IMR-90 (cell line): ENCODE measurements at places on chromosomes 11 and 22.

- peak; percentile 87 for DNase-seq
Measured at GRCh38 chr11:123253911-123254310, 58.9 kb upstream of the CLMP start.

DNA sequence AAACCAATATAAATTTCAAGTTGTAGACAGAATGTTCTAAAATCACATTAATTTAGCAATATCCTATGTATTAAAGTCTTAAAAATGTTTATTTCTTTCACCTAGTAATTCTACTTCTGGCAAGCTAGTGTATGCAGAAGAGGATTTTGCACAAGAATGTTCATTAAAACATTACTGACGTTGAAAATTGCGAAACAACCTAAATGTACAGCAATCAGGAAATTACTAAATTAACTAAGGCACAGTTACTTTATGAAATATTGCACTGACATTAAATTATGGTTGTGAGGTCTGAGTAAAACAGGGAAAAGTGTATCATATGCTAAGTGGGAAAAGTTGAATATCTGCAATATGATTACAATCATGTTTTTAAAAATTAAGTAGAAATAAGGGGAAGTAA is 4.1 kb downstream of the SLC36A4 start:
- DNase-seq = no peak

- no peak for DNase-seq
Measured at GRCh38 chr11:45756384-45757010, 48.5 kb upstream of the SLC35C1 start.

DNA sequence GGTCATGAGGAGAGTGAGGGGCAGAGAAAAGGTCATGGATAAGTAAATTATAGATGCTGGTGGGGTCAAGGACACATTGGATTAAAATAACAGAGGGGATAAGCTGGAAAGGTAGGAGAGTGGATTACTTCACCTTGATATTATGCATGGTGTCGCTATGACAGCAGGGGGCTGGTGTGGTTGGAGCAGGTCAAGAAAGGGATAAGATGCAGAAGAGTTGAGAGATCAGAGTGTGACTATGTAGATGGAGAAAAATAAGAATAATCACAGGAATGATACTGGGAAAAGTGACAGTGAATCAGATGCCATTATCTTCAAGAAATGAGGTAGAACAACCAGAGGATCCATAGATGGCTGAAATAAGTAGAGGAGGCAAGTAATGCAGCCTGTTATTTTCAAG is 29.4 kb upstream of the AMOTL1 start:
- no peak for DNase-seq

GRCh38 chr22:21894799-21895198 is 27.4 kb upstream of the MAPK1 start:
- no peak for DNase-seq

- DNase-seq = no peak
Measured at GRCh38 chr11:121117788-121118187, 16.7 kb downstream of the TECTA start.

DNA sequence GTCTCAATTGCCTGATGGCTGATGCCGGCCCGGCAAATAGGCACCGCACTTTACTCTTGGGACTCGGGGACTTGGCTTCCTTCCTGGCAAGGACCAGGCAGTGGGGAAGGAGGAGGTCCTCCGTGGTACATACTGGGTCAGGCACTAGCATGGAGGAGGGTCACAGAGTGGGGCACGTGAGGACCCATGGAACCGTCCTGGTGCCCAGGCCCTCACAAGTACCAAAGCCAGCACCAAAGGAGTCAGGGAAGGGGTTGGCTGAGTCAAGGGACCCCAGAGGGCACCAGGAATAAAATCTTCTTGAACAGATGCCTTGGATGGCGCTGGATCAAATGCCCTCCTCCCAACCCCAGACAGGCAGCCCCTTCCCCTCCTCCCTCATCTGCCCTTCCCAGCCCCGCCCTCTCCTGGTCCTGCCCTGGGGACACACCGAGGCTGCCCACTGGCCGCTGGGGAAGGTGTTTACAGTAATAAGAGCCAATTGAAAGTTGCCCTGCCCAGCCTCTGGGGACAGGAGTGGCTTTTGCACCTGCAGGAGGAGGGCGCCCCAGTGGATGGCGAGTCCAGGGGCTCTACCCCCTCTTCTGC is 5.6 kb upstream of the CARNS1 start:
- no peak for DNase-seq

DNA sequence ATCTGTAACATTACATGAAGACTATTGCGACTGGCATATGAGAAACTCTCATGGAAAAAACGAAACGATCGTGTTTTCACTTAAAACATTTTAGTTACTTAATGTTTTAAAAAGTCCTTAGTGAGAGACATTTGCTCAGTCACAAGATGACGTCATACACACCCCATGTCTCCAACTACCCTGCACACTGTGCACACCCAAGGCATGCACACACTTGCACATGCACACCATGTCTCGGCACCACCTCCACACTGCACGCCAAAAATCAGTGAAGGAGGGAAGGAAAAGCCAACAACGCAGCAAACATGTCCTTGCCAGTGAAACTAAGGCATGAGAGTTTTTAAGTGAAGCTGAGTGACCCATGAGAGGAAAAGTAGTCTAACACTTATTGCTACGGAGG is 18.0 kb downstream of the NCAPD3 start:
- no peak for DNase-seq

DNA sequence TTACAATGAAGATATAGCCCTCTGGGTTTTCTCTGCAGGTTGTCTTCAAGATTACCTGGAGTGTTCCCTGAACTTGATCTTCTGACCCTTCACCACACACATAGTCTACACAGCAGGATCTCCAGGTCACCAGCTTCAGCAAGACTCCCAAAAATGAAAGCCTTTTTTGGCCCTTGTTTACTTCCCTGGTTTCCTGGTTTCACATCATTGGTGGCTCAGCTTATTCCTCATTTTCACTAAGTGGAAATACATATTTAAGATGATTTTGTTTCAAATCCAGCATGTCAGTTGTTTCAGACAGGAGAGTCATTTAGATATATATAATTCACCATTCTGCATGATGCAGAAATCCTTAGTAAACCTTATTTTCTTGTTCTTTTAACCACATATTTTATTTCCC is 41.6 kb upstream of the MPEG1 start:
- no peak for DNase-seq

- DNase-seq = no peak
Measured at GRCh38 chr11:123046473-123047259, 15.3 kb downstream of the HSPA8 start.

GRCh38 chr11:92692826-92693546 is 276.5 kb upstream of the MTNR1B start:
- peak; percentile 3 for DNase-seq

- peak; percentile 41 for DNase-seq
Measured at GRCh38 chr11:3849297-3849874, 6.1 kb upstream of the STIM1 start.

- DNase-seq = peak; percentile 41
Measured at GRCh38 chr11:38460896-38461295, 1862.9 kb upstream of the RAG2 start.

- no peak for DNase-seq
Measured at GRCh38 chr22:46031066-46031465, 54.1 kb upstream of the WNT7B start.

DNA sequence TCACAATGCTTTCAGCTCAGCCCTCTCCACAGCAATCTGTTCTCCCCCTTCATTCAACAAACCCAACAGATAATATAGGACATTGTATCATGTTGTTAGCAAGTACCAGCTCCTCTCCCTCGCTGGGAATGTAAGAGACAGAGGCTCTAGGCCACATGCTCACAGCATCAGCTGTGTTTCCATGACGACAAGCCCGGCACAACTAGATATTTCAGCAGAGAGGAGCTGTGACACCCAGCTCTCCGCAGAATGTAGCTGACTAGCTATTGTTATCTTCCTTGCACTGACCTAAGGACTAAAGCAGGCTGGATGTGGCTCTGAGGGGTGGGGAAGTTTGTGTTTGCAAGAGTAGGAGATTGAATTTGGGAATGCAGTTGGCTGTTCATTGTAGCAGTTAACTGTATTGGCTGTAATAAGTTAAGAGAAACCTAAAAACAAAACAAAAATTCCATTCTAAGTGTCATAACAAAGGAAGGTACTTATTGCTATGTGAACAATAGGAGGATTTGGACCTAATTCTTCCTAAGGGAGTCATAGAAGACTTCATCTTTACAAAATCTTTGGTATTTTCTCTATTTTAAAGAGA is 28.0 kb upstream of the RRAS2 start:
- DNase-seq = peak; percentile 89

DNA sequence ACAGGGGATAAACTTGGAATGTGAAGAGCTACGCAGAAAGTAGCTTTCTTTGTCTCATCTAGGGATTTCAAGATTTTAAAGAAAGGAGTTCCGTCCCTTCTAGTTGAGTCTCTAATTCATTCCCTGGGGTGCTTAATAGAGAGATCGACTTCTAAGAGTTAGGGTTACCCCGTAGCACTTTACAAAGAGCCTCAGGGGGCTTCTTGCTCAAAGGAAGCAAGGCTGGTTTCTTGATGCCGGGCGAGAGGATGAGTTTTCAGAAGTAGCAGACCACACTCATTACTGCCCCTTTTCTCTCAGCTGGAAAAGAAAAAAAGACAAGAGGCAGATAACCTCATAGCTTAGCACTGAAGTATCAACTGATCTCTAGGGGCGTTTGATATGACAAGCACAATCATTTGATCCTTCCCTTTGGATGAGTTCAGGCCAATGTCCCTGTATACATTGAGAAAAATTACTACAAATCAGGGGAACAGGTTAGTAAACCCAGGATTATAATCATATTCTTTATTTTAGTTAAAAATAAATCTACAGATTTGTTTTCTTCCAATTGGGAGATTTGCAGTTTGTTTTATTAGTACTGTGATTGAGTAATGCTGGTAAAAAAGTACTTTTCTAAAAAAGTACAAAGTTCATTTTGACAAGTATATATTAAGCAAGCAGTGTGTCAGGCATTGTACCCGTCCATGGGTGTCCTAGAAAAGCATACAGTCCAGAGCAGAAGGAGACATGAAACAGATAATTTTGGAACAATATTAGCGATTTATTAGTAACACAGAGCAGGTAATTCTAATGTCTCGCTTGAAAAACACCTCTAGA is 18.7 kb downstream of the ELMOD1 start:
- no peak for DNase-seq

- no peak for DNase-seq
Measured at GRCh38 chr11:114612686-114613085, 17.1 kb upstream of the NXPE4 start.

GRCh38 chr22:31119026-31119717 is 3.6 kb upstream of the INPP5J start:
- no peak for DNase-seq

- no peak for DNase-seq
Measured at GRCh38 chr11:29781268-29781667, 235.6 kb downstream of the KCNA4 start.

- peak; percentile 85 for DNase-seq
Measured at GRCh38 chr11:6249770-6250555, 9.7 kb upstream of the CCKBR start.

GRCh38 chr22:36846949-36847348 is 13.9 kb upstream of the NCF4 start:
- no peak for DNase-seq

DNA sequence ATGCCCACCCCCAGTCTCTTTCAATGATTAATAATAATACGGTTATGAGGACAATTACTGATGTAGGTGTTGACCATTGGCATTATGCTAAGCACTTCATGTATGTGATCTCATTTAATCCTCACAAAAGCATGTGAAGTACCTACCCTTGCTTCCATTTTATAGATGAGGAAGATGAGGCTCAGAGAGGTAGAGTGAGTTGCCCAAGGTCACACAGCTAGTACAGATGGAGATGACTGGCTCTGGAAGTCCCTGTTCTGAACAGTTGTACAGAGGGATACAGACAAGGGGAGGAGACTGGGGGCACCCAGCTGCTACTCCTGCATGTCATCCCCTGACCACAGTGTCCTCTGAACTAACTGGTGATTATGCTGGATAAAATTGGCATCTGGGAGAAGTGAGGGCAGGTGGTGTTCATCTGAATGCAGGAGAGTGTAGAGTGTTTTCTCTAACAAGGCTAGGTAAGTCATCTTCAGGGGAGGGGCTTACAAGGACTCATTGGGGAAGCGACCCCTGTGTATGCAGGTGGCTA is 43.2 kb downstream of the KIAA1671 start:
- DNase-seq = no peak

- DNase-seq = no peak
Measured at GRCh38 chr11:32072872-32073643, 17.8 kb upstream of the RCN1 start.

GRCh38 chr22:36447632-36448031 is 33.8 kb downstream of the TXN2 start:
- DNase-seq = no peak

GRCh38 chr11:36411202-36411640 is 98.9 kb downstream of the TRAF6 start:
- no peak for DNase-seq

- no peak for DNase-seq
Measured at GRCh38 chr11:44518968-44519550, 46.4 kb upstream of the CD82 start.

- DNase-seq = no peak
Measured at GRCh38 chr11:116680349-116681125, 92.2 kb downstream of the BUD13 start.

- DNase-seq = no peak
Measured at GRCh38 chr11:37313266-37313665, 715.2 kb upstream of the RAG2 start.

DNA sequence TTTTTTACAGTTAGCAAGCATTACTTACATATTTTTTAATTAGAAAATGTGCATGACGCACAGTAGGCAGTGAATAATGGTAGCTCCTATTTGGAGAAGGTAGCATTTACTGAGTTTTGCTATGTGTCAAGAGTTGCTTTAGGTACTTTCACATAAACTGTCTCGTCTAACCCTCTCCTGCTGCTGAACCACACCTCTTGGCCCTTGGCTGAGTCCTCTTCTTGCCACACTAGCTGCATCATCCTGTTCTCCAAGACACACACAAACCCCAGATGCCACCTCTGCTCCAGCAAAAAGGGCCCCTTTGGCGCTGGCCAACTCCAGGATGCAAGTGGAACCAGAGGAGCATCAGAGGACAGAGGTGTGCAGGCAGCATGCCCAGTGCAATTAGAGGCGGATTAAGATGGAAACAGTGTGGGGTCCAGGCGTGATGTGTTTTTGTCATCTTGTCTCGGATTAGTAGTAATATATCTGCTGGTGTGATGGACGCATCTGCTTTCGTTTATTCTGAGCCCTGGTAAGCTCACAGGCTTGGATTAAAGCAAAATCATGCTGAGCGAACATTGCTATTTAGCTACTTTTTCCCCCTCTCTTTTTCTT is 367.0 kb upstream of the CADM1 start:
- no peak for DNase-seq
